EL (cell line): ENCODE measurements at places on chromosomes 1 and 21.

- no peak for DNase-seq
These were observed 23.1 kb downstream of the SLC35A3 start for GRCh38 chr1:99992760-99993467.

DNA sequence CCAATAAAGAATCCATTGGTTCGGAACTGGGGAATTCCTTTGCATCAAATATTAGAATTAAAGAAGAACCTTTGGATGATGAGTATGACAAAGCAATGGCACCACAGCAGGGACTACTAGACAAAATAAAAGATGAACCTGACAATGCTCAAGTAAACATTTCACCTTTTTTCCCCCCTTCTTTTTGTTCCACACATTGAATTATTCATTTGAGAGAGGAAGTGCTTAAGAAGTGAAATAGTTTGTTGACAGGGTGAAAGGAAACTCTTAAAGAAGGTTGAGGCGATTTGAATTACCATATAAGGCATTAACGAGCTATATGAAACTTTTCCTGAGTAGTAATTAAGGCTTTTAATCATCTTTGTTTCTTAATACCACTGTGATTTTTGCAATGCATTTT is 93.1 kb downstream of the ZMYM4 start:
- DNase-seq: no peak

DNA sequence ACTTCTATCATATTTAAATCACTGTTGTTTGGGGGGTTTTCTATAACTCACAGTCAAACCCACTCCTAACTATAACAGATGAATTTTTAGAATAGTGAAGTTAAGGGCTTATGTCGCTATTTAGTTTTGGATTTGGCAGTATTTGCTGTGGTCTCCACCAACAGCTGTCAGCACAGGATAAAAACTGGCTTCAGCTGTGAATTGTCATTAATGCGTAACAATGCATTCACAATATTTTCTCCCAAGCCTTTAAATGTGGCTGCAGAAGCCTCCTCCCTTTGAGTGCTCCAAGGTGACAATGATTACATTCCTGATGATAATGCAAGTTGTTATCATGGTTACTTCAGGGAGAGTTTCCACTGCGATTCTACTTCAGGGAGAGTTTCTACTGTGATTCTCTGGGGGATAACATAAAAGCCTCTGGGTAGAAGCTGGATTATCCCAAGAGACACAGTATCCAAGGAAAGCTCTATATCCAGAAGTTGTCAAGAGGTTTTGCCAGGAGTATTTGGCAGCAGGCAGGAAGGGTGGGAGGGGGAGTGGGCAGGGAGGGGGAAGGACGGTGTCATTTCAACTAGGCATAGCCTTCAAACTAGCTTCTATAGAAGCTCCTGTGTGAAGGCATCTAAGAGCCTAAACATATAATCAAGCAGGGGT is 14.9 kb upstream of the SMIM12 start:
- no peak for DNase-seq

GRCh38 chr1:158053276-158053675 is 59.8 kb downstream of the KIRREL1 start:
- peak; percentile 31 for DNase-seq

DNA sequence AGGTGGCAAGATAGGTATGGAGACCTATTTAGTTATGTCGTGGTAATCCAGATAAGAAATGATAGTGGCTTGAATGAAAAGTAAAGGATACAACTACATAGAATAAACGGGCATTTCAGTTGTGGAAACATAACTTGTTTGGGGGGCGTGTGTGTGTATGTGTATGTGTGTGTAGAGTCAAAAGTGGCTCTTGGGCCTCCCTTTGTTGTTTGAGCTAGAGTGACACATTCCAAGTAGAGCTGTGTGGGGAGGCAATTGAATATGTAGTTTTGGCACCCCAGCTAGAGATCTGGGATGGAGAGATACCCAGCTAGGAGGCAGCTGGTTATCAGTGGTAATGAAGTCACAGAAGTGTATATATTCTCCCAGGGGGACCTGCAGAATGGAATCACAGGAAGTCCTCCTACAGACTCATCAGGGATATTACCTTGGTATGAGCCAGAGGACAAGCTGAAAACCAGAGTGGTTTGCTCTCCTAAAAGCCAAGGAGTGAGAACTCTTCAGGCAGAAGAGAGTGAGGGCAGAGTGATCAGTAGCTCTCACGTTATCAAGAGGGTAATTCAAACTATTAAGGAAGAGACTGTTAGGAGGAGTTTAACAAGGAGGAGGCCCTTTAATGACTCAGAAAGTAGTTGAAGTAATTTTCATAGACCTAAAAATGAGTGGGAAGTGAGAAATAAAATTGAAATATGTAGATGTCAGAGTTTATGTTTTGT is 5.1 kb downstream of the CR1L start:
- DNase-seq: no peak

GRCh38 chr1:179867493-179868330 is 9.9 kb downstream of the TOR1AIP2 start:
- peak; percentile 65 for DNase-seq

DNA sequence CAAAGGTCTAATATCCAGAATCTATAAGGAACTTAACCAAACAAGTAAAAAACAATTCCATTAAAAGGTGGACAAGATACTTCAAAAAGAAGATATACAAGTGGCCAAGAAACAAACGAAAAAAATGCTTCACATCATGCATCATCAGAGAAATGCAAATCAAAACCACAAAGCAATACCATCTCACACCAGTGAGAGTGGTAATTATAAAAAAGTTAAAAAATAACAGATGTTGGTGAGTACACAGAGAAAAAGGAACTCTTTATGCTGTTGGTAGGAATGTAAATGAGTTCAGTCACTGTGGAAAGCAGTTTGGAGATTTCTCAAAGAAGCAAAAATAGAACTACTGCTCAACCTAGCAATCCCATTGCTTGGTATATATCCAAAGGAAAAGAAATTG is 218.6 kb downstream of the SLC44A5 start:
- DNase-seq: no peak

DNA sequence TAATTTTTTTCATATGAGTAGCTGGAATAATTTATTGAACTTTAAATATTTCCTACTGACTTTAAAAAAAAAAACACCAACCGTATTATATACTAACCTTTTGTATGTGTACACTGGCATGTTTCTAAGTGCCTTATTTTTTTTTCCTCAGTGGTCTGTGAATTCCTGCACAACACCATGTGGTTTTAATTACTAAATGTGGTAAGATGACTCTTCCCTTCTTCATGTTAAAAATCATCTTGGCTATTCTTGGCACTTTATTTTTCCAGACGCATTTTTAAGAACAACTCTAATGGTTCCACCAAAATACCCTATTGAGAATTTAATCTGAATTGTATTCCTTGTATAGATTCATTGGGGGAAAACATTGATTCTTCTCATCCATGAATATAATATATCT is 28.4 kb downstream of the PPP2R5A start:
- DNase-seq: peak; percentile 67

DNA sequence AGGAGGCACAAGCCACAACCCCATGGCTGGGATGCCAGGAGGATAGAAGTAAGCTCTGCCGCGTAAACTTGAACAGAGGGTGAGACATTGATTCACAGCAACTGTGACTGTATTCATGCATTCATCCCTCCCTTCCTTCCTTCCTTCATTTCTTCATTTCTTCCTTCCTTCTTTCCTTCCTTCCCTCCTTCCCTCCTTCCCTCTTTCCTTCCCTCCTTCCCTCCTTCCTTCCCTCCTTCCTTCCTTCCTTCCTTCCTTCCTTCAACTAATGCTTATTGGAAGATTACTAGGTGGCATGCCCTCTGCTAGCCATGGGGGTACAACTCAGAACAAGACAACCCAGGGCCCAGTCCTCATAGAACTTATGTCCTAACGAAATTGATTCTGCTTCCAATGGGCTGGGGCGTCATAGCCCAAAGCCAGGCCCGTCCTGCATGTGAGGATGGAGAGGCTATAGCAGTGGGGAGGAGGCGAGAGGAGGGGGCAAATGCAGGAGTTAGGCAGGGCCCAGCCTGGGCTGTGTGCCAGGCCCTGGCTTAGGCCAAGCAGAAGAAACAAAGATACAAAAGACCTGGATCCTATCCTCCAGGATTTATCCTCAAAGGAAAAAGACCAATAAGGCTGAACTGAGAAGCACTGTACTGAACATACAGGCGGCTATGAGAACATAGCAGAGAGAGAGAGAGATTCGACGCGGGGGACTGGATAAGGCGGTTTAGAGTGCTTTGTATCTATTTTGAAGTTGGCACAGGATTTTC is 24.4 kb upstream of the PAXBP1 start:
- no peak for DNase-seq

- no peak for DNase-seq
These were observed 81.2 kb upstream of the BARHL2 start for GRCh38 chr1:90798344-90798743.

DNA sequence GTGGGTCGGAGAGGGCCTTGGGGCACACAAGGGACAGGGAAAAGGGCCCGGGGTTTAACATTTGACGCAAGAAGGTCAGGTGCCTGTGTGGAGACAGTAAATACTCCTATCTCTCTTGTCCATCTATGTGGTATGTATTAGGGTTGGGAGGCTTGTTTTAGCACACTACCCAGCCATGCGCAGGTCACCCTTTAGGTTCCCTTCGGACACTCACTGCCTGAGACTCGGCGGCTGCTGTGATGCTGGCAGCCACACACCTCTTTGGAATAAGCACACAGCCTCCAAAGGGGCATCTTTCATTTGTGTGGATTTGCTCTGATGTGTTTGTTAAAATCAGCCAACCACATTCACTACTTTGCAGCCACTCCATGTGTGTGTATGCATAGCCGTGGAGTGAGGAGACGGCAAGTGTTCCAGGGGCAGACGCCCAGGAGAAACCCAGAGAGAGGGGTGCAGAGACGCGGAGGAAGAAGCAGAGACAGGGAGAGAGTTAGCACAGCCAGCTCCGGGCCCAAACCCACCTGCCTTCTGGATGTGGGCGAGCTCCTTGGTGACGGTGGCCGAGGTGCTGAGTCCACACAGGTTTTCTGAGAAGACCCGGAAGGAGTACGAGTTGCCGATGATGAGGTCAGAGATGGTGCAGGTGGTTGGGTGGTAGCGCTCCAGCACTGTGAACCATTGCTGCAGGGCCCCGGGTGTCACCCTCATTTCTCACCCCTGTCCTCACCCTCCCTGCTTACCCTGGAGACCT is 5.7 kb downstream of the MYBPH start:
- DNase-seq: no peak

DNA sequence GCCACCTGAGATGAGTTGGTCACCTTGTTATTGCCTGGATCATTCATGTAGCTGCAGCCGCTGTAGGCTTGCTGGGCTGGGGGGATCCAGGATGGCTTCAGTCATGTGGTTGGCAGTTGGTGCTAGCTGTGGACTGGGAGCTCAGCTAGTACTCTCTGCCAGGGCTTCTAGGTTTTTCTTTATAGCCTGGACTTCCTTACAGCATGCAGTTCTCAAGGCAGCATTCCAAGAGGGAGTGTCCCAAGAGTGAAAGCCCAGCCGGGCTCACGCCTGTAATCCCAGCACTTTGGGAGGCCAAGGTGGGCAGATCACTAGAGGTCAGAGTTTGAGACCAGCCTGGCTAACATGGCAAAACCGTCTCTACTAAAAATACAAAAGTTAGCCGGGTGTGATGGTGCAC is 23.7 kb upstream of the ACTL8 start:
- DNase-seq: no peak

DNA sequence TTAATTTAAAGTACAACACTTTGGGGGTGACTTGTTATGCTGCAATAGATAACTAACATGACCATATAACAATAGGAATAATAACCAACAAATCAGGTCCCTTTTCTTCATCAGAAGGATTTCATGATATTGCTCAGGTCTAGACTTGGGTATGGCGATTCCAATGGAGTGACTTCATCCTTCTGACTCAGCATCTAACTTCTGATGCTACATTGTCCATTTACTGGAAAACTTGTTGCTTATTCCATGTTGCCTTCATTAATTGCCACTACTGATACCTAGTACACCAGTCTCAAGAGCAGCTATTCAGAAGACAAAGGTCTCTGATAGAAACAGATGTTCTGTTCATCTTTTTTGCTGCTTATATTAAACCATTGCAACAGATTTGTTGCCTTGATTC is 324.3 kb downstream of the TGFB2 start:
- DNase-seq: peak; percentile 64

- no peak for DNase-seq
These were observed 36.1 kb upstream of the ZC3H12A start for GRCh38 chr1:37438037-37438868.

DNA sequence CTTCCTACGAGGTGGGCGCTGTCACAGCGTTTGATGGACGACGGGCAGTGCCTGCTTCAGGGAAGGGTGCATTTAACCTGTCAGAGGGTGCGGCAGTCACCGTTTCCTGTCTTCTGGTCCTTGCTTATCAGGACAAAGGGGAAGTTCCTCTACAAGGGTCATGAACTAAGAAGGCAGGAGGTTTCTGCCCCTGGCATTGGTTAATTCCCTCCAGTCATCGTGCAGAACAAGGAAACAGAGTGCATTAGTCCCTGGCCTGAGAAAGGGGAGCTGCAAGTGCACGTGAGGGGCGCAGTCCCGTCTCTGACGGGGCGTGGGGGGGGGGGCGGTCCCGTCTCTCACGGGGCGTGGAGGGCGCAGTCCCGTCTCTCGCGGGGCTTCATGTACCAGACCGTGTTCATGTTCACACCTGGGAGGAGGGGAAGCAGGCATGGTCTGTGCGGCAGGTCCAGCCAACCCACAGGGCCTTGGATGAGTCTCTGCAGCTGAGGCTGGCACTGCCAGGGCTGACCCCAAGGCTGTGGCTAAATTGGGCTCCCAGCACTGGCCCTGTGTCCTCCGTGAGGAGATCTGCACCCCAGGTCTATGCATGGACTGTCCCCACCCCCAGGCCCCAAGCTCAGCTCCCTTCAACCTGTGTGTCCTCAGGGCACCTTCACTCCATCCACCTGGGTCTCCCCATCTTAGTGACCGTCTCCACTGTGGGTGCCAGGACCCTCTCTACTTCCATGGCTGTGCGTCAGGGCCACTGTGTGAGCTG is 89.2 kb upstream of the COL6A1 start:
- DNase-seq: no peak

- DNase-seq: no peak
These were observed 24.6 kb downstream of the KCNK1 start for GRCh38 chr1:233638513-233638912.

- no peak for DNase-seq
These were observed 27.2 kb upstream of the COL24A1 start for GRCh38 chr1:86183810-86184209.

GRCh38 chr1:108017698-108018097 is 52.7 kb upstream of the VAV3 start:
- no peak for DNase-seq

DNA sequence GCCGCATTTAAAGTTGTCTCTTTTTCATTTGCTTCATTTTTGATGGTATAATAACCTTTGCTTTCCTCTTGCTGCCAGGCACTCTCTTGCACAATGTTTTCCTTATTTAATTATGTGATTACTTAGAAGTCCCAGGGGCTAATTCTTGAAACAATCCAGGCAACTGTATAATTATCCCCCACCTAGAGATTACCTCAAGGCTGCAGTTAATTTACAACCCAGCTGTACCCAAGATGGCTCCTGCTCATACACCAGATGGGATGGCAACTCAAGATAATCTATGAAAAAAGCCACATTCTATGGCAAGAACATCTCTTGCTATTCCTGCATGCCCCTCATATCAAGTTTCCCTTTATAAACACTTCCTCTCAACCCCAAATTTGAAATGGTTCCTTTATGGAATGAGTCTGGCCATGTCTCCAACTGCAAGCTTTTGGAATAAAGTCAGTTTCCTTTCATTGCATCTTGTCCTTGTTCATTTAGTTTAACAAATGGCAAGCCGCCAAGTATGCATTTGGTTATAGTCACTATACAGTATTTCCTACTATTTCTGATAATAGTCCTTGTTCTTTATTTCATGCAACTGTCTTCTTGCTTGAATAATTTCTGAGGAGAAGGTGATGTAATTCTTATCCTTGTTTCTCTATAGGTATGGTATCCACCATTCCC is 1042.6 kb downstream of the PLA2G4A start:
- no peak for DNase-seq

- peak; percentile 77 for DNase-seq
These were observed 18.3 kb upstream of the ALPL start for GRCh38 chr1:21490774-21491487.
